ENCODE measurements at places on chromosomes 5 and 9.
A peak's percentile ranks its signal among the peaks of the same experiment; 100 is the strongest.

- DNase-seq, result no peak
These were observed 259.6 kb upstream of the RPS23 start for GRCh38 chr5:82537687-82538306.

- no peak for DNase-seq
These were observed 294.1 kb downstream of the FANCC start for GRCh38 chr9:95023217-95024003.

DNA sequence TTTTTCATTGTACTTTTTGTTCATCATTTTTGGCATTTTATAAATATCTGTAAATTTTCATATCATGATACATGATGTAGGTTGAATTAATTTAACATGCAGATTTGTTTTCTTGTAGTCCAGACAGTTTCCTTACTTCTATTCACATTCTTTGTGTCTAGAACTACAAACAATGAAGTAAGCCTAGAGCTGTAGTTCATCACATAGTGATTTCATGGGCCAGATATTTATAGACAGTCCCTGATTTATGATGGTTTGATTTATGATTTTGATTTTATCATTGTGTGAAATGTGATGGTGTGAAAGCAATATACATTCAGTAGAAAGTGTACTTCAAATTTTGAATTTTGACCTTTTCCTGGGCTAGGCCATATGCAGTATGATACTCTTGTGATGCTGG lies 139.0 kb downstream of the ARHGEF28 start:
- DNase-seq, result no peak

GRCh38 chr9:110089681-110090370 lies 118.1 kb downstream of the C9orf152 start:
- no peak for DNase-seq

DNA sequence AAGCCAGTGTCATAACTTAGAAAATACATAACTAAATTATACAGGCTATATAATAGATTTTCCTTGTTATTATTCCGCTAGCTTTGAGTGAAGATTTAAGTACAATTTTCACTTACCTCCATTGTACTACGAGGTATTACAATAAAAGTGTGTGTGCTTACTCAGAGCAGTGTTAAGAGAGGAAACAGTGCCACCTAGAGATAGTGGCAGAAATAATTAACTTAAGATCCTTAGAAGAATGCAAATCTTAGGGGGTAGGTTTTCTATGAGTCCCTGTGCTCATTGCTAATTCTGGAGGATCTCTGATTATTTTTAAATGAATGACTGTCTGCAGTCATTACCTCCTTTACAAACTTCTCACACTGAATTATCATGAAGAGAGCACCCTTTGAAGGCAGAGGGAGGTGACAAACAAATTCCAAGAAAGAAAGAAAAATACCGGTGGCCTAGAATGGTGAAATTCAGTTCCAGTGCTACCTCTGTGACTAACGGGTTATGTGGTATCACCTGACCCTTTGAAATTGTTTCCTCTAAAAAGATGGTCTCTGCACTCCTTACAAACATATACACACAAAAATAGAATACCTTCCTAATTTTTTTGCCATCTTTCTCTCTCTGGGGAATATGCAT lies 379.8 kb downstream of the TRIM36 start:
- DNase-seq, result no peak

GRCh38 chr5:68382640-68383039 lies 167.1 kb downstream of the PIK3R1 start:
- DNase-seq, result no peak

DNA sequence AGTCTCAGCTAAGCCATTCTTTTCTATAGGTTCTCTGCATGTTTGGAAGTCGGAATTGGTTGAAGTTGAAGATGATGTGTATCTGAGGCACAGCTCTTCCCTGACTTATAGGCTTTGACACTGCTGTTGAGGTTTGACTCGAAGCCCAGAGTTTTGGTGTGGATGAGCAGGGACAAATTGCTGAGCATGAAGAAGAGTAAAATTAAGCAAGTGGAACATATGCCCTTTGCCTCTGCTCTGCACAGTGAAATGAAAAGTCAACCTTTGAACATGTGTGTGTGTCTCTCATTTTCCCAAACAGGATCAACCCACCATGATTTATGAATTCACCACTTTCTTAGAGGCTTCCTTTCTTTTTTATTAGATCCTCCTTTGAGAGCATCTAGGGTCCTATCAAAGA lies 8.5 kb downstream of the HMHB1 start:
- DNase-seq, result no peak

DNA sequence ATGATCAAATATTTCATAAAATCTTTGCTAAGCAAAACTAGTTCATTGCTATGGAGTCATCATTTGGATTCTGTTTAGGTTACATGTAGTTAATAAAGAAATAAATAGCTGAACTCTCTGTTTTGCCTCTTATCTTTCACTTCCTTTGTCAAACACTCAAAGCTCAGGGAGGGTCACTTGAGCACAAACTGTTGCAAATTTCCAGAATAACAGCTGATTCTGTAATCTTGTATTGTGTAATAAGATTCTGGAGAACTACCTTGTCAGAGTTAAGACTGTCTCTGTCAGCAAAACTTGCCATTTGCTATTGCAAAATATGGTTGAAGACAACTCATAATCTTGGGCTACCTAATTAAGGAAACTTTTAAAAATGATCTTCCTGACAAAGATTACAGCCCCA lies 182.0 kb upstream of the MOCS2 start:
- DNase-seq, result no peak

DNA sequence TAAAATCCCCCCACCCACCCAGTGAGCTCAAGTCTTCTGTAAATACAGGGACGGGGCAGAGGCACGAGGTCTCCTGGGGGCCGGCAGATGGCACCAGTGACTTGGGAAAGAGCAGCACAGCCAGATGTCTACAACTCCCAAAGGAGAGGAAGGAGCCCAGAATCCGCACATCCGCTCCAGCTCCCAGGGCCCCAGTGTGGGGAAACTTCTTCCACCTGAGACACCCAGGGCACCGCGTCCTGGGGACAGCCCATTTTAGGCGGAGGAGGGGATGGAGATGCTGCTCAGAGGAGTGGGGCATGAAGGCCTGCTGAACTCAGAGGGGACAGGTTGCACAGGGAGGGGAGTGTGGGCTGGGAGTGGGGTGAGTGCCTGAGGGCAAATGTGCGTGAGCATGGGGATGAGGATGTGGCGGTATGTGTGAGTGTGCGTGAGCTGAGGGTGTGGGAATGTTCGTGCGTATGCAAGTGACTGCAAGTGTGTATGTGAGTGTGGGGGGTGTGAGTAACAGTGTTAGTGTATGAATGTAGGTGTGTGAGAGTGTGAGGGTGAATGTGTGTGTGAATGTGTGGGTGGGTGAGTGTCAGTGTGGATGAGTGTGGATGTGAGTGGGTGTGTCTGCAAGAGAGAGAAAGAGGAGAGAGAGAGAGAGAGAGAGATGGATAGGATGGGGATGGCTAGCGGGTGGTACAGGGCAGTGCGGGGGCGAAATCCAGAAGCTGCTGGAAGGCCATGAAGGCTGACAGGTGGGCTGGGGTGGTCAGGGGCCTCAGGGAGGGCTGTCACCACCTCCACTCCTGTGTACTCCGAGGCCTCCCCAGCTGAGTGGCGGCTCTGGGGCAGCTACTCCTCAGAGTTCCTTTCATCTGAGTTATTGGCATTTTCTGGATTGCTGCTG lies 63.5 kb downstream of the DUSP1 start:
- peak; percentile 66 for DNase-seq

DNA sequence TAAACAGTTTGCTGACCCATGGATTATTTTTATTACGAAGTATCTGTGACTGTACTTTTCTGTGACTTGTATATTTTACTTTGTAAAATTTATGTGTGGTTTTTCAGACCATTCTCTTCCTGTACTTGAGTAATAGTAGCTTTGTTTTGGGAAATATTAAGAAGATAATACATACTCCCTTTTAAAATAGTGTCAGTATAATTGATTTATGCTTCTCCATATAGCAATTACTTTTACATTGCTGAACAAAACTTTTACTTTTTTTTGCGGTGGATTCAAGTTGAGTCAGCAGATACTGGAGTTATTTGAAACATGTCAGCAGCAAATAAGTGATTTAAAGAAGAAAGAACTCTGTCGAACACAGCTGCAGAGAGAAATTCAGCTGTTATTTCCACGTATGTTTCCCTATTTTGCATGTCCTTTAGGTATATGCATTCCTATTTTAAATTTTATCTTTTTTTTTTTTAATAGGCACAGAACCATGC lies 28.4 kb downstream of the TENT2 start:
- DNase-seq, result no peak

GRCh38 chr9:12702160-12702758 lies 9.1 kb downstream of the TYRP1 start:
- DNase-seq, result peak; percentile 41

DNA sequence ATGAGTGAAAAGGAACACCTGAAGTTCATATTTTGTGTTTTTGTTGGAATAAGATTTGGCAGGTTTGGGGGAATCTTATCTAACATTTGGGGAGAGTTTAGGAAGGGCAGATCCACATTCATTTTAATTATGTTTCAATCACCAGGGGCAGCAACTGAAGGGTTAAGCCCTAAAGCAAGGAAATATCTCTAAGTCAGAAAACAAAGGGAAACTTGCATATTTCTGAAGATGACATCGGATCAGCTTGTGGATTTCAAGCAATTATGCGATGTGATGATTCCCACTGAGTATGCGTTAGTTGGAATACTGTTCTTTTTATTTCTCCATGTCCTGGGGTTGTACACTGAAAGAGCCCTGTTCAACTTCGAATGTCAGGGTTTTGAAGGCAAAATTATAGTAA lies 59.8 kb upstream of the NFIB start:
- DNase-seq, result no peak

Data from nephron progenitor cell (in vitro differentiated cells).